ENCODE measurements at places on chromosomes 12 and 14.

- no peak for DNase-seq
These were observed 399.6 kb downstream of the ZFP36L1 start for GRCh38 chr14:68393259-68393658.

DNA sequence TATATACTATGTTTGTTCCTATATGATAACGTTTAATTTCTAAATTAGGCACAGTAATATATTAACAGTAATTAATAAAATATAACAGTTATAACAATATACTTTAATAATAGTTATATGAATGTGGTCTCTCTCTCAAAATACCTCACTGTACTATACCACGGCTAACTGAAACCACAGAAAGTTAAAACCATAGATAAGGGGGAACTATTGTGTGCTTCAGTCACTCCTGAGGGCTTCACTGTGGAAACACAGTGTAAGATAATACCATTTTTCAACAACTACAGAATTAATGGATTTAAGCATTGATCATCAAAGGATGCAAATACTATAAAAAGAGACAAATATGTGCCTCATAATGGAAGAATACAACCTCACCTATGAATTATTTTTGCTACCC lies 266.4 kb upstream of the RGS6 start:
- DNase-seq: no peak

DNA sequence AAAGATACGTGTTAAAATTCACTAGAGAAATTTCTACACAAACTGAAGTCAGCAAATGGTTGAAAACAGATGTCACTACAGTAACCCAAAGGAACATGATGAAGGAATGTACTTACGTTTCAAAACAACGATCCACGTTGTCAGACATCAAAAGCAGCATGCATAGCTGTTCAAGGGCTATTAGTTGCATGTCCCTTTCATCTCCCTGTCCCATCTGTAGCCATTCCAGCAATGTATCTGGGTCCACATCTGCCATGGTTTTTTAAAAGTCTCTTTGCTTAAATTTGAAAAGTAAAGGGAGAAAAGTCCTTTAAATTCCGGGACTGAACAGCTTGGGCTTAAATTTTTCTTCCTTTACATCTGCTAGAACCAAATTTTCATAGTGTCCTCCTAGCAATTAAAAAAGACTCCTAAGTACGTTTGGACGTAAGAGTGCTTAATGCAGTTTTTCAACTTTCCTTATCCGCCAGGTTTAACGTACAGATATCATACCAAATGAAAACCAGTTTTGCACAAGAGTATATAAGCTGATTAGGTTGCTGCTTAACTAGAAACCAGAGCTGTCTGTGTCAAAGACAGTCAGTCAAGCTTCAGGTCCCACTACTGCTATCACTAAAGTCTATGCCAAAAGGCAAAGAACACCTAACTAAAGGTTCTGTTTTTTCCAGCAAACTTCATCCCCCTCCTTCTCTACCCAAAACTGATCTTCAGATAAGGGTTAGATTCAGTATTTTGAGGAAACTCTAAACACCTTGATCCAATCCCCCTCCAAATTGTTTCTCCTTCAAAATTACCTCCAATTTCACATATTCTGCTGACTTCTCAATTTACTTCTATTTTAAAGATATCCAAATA lies 1.7 kb downstream of the HECTD1 start:
- no peak for DNase-seq

DNA sequence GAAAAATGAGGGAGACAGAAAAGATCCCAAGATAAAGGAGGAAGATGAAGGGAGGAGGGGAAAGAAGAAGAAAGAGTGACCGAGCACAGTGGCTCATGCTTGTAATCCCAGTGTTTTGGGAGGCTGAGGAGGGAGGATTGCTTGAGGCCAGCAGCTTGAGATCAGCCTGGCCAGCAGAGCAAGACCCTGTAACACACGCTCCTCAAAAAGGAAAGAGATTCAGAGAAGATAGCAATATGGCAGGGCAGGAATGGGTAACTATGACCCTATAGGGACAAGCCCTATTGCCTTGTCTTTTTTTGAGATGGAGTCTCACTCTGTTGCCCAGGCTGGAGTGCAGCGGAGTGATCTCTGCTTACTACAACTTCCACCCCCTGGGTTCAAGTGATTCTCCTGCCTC lies 116.9 kb upstream of the MAP1LC3B2 start:
- DNase-seq: no peak

DNA sequence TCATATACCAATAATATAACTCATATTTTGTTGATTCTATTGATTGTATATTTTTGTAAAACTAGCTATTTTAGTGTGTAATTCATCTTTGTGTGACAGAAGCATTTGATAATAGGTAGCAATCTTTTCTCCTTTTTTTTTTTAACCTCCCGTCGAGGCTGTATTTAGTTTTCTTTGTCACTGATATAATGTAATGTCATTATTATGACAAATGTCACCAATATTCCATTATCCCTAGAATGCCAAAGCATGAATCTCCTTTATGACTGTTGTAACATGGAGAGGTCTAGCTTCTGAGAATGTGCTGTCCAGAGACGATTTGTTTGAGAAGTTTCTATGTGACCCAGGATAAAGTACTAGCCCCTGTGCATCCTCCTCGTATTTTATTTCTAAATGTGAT lies 639.0 kb upstream of the ATXN7L3B start:
- no peak for DNase-seq

GRCh38 chr12:54418441-54419087 lies 502 bp downstream of the ITGA5 start:
- DNase-seq: no peak

DNA sequence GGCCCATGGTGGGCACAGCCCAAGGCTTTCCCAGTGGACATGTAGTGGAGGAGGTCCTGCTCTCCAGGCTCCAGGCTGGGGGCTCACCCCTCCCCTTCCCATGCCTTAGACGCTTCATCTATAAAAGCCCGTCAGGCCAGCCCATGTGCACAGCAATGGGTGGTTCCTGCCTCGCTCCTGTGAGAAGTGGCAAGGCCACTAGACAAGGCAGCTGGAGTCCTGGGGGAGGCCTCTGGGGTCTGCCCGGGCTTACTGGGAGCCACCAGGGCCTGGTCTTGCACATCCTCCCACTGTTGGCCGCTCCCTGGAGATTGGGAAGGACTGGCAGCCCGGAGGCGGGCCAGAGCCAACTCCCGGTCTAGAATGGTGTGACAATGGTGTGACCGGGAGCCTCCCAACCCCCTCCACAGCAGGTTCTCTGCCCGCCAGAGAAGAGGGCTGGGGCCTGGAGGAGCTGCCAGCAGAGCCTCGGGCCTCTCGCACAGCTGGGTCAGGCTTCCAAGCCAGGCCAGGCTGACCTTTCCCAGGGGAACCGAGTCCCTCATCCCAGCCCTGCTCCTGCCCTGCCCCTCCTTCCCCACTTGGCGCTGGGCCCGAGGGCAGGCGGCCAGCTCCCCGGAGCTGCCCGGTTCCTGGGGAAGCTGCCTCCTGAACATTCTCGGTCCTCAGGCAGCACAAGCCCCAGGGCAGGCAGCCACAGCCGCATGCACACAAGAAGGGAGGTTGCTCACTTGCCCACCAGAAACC lies 97.9 kb downstream of the RFLNA start:
- no peak for DNase-seq

GRCh38 chr14:29652571-29652970 lies 275.1 kb downstream of the PRKD1 start:
- no peak for DNase-seq

GRCh38 chr14:96297000-96297399 lies 41.0 kb downstream of the BDKRB1 start:
- DNase-seq: no peak

- no peak for DNase-seq
These were observed 156.5 kb downstream of the PAWR start for GRCh38 chr12:79534029-79534867.

- no peak for DNase-seq
These were observed 4.2 kb downstream of the HSPA2 start for GRCh38 chr14:64544607-64545312.

GRCh38 chr12:46841891-46842290 lies 16.1 kb upstream of the SLC38A4 start:
- no peak for DNase-seq

GRCh38 chr12:802242-803120 lies 50.1 kb downstream of the WNK1 start:
- DNase-seq: no peak

- no peak for DNase-seq
These were observed 102.0 kb downstream of the KCNMB4 start for GRCh38 chr12:70467918-70468733.

- no peak for DNase-seq
These were observed 318.2 kb downstream of the TMEM117 start for GRCh38 chr12:44154128-44154527.

GRCh38 chr12:79850610-79851299 lies 84.1 kb downstream of the PPP1R12A start:
- DNase-seq: no peak

DNA sequence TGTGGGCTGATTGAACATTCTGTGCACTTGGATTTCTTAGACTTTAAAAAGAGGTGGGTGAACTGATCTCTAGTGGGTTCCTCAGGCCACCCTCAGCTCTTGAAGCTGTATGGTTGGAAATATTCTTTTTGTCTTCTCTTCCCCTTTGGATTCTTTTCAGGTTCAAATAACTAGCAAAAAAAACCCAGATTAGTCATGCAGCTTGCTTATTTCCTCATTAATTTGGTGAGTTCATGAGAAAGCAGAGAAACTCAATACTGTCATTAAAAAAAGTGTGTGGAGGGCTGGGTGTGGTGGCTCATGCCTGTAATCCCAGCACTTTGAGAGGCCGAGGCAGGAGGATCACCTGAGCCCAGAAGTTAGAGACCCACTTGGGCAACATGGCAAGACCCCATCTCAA lies 183.4 kb downstream of the ESR2 start:
- DNase-seq: no peak

DNA sequence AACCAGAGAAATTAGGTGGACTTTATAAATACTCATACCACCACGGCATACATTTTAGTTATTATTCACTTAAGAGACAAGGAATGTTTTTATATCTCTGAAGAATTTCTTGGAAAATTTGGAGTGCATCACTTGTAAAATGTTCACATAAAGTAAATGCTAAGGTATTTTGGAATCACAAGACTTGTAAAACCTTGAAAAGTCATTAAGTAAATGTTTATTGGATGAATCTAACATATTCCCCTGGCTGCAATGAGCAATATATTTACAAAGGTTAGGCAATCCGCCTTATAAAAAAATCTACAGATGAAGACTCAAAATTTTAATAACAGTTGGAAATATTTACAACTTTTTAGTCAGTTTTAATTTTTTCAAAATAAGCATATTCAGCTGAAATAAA lies 287.4 kb upstream of the ALG10 start:
- DNase-seq: no peak

GRCh38 chr12:65620046-65620445 lies 204.2 kb upstream of the HMGA2 start:
- DNase-seq: no peak

DNA sequence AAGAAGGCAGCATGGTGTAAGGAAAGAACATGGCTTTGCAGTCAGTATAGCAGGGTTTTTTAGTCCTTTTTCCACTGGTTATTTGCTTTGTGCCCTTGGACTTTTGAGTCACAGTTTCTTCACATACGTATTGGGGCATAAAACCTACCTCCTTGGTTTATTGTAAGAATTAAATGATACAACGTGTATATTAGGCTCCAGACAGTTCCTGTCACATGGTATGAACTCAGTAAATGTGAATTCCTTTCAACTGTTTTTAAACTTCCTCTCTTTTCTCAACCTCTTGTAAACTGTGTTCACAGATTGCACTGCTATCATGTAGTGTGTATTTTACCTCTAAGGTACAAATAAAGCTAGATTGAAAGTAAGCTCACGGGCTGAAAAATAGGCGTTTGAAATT lies 29.5 kb downstream of the MSRB3 start:
- DNase-seq: no peak

- DNase-seq: no peak
These were observed 74.6 kb upstream of the TMTC1 start for GRCh38 chr12:29858270-29858786.

DNA sequence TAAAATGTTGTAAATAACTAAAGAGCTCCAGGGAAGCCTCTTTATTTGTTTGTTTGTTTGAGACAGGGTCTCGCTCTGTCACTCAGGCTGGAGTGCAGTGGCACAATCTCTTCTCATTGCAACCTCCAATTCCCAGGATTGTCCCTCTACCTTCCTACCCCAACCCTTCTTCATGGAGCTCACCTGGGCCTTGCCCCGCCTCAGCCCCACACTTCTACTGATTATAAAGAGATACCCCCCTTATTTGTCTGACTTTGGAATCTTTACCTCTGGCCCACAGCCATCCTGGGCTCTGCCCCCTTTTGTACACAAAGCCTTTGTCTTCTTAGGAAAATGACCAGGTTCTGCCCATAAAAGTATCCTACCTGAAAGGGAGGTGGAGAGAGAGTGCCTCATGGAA lies 9.1 kb upstream of the BLTP3B start:
- no peak for DNase-seq

DNA sequence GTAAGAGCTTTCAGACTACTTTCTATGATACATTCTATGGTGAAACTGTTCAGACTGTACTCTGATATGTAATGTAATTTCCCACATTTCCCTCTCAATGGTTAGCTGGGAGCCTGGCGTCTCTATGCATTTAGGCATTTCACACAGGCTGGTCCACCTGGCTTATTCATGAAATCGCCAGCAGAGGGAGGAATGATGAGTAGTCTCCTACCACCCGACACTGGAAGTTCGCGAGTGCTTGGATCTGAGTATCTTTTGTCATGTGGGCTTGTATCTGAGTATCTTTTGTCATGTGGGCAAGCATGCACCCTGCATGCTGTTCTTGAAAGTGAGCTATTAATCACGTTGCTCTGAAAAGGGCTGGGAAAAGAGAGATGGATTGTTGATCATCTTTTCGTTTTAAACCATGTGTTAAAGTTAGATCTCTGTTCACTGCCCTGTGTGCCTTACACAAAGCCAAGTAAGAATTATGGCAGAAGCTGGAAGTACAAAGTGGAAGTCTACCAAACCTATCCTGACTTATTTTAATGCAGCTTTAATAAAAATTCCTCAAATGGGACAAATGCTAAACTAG lies 235.0 kb downstream of the ATP23 start:
- DNase-seq: no peak

GRCh38 chr14:93936245-93936644 lies 9.1 kb downstream of the FAM181A start:
- DNase-seq: peak; percentile 44

DNA sequence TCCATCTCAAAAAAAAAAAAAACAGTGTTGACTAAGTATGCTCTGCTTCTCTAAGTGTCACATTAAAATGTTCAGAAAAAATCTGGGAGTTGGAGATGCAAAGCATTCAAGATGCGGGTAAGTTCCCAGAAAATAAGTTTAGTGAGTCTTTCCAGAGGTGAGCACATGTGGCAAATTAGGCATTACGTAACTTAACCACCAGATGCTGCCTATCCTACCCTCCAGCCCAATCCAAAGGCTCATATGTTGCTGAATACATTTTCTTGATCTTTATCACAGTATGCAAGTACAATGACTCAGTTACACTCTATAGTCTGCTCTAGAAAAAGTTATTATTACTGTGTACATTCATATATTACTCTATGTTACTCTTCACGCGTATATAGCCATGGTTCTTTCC lies 3.6 kb downstream of the SLC2A14 start:
- DNase-seq: no peak

DNA sequence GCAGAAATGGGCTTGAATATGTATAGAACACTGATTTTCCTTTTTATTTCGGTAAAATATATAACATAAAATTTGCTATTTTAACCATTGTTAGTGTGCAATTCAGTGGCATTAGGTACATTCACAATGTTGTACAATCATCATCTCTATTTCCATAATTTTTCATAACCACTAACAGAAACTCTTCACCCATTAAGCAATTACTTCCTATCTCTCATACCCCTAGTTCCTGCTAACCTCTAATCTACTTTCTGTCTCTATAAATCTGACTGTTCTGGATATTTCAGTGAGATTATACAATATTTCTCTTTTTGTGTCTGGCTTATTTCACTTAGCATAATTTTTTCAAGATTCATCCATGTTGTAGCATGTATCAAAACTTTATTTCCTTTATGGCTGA lies 8.9 kb upstream of the RNF212B start:
- DNase-seq: no peak
